ENCODE measurements at places on chromosomes 5 and 9.
A peak's percentile ranks its signal among the peaks of the same experiment; 100 is the strongest.

DNA sequence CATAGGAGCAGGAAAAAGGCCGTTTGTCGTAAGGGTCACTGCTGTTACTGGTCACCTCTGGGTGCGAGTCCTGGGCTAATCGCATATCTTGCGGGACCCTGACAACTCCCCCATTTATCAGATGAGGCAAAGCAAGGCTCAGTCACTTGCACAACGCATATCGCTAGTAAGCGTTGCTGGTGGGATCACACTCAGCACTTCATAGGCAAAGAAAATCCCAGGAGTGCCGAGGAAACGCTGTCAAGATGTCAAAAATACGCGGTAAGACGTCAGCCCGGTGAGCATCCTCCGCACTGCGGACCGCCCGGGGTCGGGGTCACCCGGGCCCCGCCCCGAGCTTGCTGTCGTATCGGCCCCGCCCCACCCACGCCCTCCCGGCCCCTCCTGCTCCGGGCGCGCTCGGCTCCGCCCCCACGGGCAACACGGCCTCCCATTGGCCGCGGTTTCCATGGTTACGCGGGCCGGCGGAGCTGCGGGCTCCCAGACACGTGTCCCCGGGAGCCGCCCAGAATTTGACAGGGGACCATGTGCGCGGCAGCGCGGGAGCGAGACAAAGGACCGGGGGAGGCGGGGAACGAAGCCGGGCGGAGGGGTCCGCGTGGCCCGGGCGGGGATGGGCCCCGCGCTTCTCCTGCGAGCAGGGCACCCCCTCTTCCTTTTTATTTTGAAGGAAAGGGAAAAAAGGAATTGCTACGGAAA lies 80.2 kb upstream of the IER5L start:
- peak; percentile 99 for DNase-seq

DNA sequence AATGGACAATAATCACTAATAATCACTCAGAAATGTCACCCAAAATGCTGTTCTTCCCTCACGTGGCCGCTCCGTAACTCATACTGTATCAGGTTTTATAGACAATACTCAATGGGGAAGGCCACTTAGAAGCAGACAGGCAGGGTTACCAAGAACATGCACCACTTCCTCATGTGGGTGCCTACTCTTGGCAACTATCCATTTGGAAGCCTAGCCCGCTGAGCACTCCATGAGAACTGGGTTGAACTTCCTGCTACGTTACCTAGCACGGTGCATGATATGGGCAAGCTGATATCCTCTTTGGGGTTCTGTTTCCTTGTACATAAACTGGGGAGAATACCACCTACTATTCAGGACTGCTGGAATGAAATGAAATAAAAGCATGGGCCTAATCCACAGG lies 14.3 kb downstream of the DAP start:
- no peak for DNase-seq

- no peak for DNase-seq
These were observed 64.6 kb upstream of the HAPLN1 start for GRCh38 chr5:83785176-83785668.

DNA sequence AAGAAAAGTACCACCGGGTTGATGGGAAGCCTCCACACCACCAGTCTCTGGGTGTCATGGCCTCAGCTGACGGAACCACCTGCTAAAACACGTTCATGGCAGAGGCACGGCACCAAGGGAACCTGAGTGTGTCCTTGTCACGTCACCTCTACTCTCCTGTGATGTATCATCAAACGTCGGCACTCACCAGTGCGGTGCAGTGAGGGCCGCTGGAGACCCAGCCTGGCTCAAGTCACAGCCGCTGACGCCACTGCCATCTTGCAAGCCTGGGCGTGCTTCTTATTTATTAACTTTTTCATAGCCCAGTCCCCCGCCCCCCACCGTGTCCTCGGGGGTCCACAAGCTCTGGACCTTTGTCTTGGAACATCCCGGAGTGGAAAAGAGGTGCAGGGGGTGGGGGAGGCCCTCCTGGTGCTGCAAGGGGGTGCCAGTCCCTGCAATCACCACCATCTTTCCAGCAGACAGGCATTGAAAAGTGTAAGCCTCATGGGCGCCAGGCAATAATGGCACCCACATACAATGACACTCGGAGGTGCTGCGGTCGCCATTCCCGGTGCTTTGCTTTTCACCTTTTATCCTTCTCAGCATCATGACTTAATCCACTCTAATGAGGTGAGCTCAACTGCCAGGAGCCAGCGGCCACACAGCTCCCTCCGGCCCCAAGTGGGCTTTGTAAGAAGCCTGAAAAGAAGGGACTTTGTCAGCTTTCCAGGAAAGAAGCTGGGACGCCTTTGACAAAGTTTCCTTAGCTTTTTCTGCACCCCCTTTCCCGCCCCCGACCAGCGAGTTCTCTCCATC lies 202.3 kb upstream of the IRX1 start:
- no peak for DNase-seq

DNA sequence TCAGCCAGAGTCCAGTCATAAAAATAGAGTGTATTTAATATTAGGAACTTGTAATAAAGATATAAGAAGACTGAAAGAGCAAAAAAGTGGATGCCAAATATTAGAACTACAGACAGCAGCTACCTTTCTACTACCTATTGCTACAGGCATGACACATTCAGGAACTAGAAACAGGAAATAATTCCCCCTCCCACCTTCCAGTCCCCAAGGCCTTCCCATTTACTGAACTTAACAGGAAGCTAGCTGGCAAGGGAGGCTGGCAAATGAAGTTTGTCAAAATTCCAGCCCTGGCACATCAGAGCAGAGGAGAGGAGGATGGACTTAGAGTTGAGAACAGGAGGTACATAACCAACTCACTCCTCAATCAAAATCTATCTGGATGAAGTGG lies 50.2 kb upstream of the RIC1 start:
- DNase-seq, result no peak

- DNase-seq, result no peak
These were observed 289.6 kb downstream of the DTWD2 start for GRCh38 chr5:118698774-118699173.

DNA sequence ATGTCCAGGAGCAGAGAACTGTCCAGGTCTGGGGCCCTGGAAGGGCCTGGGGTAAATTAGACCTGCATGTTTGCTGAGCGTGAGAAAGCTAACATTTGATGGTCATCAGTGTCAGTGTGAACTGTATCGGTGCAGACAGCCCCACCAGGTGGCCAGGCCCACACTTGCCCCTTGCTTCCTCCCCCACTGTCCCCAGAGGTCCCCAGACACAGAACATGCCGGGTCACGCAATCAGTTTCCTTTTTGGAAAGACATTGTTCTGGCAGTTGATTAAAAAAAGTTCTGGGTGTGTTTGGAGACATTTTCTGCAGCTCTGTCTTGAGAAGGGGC lies 1.5 kb downstream of the NKD2 start:
- DNase-seq, result no peak

GRCh38 chr5:89996890-89997289 lies 412.7 kb downstream of the CETN3 start:
- no peak for DNase-seq

GRCh38 chr5:67233075-67233474 lies 36.5 kb upstream of the CD180 start:
- no peak for DNase-seq

DNA sequence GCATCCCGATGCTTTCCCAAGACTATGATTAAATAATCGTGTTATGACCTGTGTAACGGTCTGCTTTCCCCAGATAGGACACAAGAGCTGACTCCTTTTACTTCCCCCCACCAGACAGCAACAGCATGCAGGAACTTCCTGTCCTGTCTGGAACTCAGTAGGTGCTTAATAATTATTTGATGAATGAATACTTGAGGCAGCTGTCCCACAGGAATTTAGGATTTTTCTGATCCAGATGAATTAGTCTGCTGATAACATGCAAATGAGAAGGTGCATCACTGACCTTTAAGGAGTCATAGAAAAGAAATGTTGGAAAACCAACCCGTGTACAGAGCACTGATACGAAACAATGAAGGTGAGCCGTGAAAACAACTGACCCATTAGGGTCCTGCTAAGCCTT lies 12.2 kb downstream of the RNF130 start:
- DNase-seq, result no peak

- no peak for DNase-seq
These were observed 6.3 kb upstream of the IL3 start for GRCh38 chr5:132054031-132054696.

- DNase-seq, result peak; percentile 51
These were observed at the start of gene ANKDD1B for GRCh38 chr5:75611311-75612225. ANKDD1B (plus strand) TSS chr5:75611453; CDS start chr5:75611635, 182 bp downstream.

Data from AG08396 (cell line).